ENCODE measurements at places on chromosomes 6 and 20. TPM values are rescaled to one million over a fixed set of nuclear protein-coding genes. Genes with fewer than 3 reads are reported as not detected.
A peak's percentile ranks its signal among the peaks of the same experiment; 100 is the strongest.

DNA sequence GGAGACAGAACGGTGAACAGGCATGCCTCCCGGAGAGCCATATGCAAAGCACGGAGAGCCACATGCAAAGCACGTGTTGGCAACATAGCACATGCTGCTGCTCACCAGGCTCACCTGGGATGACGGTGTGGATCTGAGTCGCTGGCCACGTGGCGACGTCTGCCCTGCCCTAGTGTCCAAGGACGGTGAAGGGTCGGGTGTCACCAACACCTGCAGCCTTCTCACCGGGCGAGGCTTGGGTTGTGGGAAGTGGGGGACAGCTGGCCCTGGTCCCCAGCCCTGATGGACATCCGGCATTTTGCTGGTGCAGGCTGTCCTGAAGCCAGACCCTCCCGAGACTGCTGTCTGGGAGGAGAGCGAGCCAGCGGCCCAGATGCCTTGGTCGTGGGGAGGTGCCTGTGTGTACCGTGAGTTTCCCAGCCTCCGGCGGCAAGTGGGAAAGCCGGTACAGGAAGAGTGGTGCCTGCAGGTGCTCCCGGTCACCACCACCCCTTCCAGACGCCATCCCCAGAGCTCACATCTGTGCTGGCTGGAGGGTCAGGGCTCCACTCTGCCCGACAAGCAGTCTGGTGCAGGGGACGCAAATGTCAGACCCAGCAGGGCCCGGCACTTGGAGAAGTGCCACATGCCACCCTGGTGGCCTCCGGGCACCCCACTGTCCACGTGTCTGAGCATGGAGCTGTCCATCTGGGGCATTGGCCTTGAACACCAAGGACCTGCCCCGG is 5.9 kb upstream of the ADRM1 start:
- DNase-seq = no peak

DNA sequence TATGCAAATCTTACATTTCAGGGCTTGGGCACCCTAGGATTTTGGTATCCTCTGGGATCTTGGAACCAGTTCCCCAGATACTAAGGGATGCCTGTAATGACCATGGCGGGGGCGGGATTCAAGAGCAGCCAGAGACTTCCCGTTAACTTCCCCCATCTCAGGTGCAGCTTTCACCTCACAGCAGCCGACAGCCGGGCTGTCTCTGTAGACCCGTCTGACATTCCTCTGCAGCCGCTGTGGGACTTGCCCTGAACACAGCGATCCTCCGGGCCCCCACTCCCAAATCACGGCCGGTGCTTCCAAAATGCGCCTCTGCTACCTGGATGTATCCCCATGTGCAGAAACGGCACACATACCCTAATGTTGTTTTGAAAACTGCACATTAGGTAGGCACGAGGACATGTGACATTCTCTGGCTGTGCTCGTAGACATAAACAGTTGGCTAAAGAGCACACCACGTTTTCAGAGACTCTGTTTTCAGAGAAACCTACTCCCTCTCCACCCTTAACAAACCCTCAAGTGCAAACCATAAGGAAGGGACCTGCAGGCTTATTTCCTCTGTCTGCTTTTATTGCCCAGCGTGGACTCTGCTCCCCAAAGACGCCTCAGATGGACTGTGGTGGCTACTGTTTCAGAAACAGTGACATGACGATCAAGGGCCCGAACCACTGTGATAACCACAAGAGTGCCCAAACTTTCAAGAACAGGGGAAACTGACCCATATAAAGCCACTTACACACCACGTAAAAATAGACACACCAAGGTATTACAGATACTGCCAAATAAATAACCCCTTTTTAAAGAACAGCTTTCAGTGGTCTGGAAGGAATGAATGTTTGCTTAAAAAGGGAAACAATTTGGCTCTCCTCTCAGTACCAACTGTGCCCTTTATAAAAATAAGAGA is 72.9 kb upstream of the FOXC1 start:
- no peak for DNase-seq

GRCh38 chr6:151325075-151326050 is 66.0 kb downstream of the ZBTB2 start:
- DNase-seq = peak; percentile 34

Gene NEURL2
- total RNA-seq = 19.7 TPM

Gene LYRM2
- 12.9 TPM for total RNA-seq

DNA sequence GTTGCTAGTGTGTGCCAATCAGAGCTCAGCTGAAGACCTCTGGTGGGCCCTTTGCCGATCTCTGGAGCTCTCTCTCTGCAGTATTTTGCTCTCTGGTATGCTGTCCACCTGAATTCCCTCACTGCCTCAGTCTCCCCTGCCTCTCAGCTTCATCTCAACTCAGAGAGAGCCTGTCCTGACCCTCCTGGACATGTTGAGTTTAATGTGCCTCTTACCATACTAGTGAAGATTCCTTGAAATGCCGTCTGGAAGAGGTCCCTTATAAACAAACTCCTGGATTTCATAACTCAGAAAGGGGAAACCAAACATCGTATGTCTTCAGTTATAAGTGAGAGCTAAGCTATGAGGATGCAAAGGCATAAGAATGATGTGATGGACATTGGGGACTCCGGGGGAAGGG is 231.1 kb upstream of the ZNF217 start:
- no peak for DNase-seq

DNA sequence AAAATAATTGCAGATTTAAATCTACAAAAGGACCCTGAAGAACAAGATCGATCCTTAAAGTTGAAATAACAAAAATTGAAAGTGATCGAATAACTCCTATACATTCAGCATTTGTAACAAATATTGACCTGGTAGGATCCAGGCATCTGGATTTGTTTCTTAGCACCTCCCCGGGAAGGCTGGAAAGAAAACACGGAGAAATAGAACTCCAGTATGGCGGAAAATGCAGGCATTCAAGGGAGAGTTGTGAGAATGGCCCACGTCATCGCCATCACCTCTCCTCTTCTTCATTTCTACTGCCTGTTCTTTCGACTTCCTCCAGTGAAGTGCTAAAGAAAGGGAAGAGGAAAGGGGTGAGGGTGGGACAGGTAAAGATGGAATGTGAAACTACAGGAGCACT is 242.3 kb upstream of the TFAP2D start:
- no peak for DNase-seq

GRCh38 chr6:159118924-159119323 is 50.3 kb upstream of the FNDC1 start:
- no peak for DNase-seq

- no peak for DNase-seq
Observed at GRCh38 chr6:149716181-149716963, 1.5 kb downstream of the LATS1 start.

Gene THBS2
- 673 TPM for total RNA-seq

GRCh38 chr6:18507018-18507415 is 119.9 kb downstream of the RNF144B start:
- DNase-seq = no peak

- DNase-seq = no peak
Observed at GRCh38 chr6:105317607-105318533, 85.0 kb downstream of the PREP start.

- DNase-seq = no peak
Observed at GRCh38 chr6:154298297-154298696, 58.3 kb downstream of the IPCEF1 start.

Gene TTBK1
- total RNA-seq = not detected

DNA sequence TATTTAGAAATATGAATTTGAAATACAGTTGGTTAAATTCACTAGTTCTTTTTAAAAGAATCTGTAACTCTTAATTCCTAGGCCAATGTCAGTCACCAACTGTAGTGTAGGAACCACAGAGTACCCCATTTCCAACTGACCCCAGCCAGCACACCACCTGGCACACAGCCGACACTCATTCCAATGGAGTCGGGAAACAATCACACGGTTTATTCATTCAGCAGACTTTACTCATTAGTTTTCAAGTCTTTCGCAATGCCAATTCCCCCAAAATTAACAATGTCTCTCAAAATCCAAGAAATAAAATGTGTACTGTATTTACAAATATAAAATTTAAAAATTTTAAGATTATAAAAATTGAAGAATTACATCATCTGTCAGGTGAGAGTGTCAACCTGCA is 13.5 kb downstream of the ARG1 start:
- DNase-seq = no peak

GRCh38 chr20:47941869-47942268 is 156.6 kb upstream of the SULF2 start:
- no peak for DNase-seq

DNA sequence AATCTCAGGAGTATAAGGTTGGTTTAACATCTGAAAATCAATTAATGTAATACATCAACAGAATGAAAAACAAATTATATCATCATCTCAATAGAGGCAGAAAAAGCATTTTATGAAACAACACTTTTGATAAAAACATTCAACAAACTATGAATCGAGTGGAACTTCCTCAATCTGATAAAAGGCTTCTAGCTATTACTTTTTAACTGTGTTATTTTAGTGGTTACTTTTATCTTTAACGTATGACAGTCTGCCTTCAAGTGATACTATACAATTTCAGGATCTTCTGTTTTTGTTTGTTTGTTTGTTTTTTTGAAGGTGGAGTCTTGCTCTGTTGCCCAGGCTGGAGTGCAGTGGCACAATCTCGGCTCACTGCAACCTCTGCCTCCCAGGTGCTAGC is 73.7 kb downstream of the ZFAND3 start:
- DNase-seq = no peak

DNA sequence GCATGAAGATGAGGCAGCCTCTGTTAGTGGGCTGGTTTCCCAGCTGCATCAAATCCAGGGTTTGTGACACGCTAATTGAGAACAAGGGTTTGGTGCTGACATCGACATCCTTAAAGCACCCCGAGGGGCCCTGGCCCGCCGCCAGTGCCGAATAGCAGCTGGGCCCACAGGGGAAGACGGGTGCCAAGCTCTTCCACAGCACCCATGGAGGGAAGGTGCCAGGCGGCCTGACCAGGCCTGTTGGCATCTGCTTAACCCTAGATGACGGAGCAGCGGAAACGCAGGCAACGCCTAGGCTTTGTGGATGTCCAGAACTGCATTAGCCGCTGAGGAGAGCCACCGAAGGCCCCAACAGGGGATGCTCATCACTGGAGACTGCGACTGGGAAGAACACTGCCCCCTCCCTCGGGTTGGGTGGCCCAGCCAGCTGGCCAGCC is 16.0 kb downstream of the UQCC2 start:
- DNase-seq = no peak

DNA sequence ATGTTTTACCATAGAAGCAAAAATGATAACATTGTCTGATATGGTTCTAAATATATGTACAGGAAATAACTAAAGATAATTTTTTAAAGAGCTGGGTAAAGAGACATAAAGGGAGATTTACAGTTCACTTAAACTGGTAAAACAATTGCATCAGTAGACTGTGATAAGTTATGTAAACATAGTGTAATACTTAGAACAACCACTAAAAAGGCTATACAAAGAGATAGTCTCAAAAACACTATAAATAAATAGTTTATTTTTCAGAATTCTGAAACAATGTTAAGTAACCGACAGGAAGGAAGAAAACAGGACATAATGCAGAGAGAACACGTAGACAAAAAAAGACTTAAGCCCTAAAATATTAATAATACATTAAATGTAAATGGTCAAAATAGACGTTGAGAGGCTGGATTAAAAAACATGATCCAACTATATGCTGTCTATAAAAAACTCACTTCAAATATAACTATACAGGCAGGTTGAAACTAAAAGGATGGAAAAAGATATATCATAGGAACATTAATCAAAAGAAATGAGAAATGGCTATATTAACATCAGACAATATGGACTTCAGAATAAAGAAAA is 32.7 kb upstream of the ATXN1 start:
- no peak for DNase-seq

DNA sequence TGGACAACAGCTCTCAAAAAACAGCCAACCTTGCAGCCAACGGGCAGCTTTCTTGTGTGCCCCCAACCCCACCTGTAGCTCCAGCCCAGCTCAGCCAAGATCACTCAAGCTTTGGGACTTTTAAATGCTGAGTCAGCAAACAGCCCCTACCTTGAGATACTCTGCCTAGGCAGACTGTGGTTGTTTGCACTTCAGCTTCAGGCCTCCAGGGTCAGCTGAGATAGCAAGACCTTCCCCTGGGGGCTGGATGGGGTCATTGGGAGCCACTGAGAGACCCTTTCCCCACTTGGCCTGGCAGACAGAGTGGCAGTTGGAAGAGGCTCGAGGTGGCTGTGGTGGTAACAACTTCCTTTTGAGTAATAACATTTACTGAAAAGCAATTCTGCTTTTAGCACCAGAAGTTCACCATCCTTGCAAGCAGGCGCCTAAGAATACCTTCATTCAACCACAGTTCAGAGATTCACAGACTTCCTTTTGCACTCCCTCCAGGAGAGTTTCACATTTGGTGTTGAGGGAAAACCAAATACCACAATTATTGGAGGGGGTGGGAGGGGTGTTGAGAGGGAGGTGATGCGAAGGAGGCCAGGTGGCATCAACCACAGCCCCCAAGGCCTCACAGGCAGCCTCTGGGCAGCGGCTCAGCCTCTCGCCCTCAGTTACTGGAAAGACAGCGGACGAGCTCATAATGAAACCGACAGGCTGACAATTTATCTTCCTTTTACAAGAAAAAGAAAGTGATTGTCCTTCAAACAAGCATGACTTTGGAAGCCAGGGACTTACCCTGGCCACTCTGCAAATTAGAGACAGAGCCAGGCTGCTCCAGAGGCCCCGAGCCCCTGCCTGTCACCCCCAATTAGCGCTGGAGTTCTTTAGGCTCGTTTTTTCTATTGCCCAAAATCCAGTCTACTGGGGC is 148.1 kb downstream of the CEBPB start:
- DNase-seq = no peak

Gene THBD
- total RNA-seq = 266 TPM

Gene NKX2-2
- total RNA-seq = not detected

GRCh38 chr6:1689141-1689540 is 79.4 kb downstream of the FOXC1 start:
- DNase-seq = no peak

GRCh38 chr6:15755526-15755925 is 92.7 kb upstream of the DTNBP1 start:
- no peak for DNase-seq

GRCh38 chr6:105275542-105275941 is 95.7 kb upstream of the POPDC3 start:
- no peak for DNase-seq

GRCh38 chr6:24649691-24650090 is 3.7 kb upstream of the KIAA0319 start:
- DNase-seq = no peak

DNA sequence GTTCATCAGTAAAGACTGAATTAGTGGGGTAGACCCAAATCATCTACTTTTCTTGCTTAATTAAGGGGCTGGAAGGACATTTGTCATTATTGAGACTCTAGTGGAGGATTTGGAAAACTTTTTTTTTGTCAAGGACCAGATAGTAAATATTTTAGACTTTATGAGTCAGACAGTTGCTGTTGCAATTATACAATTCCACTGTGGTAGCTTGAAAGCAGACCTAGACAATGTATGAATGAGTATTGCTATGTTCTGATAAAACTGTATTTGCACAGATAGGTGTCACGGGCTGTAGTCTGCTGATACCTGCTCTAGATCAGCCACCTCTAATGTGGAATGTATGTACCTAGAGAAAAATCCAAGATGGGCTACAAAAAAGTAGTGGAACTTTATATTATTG is 175.0 kb downstream of the CARMIL1 start:
- DNase-seq = no peak

DNA sequence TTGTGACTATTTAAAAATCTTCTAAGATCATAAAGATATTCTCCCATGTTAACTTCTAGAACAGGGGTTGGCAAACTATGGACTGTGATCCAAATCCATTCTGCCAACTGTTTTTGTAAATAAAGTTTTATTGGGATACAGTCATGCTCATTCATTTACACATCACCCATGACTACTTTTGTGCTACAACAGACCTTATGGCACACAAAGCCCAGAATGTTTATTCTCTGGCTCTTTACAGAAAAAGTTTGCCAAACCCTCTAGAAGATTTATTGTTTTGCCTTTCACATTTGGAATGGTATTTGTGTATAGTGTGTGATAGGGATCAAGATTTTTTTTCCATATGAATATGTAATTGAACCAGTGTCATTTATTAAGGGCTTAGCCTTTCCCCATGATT is 341.7 kb downstream of the CD83 start:
- no peak for DNase-seq

Data from thoracic aorta (tissue), 2 donors.